IPS DF 6.9 (cell line): ENCODE measurements at places on chromosomes 1 and 21.

- DNase-seq, result no peak
Measured at GRCh38 chr1:52697795-52698674, at the start of gene COA7. TSS of gene COA7 (minus strand) at chr1:52698347. CDS start at chr1:52698326, 21 bp downstream.

DNA sequence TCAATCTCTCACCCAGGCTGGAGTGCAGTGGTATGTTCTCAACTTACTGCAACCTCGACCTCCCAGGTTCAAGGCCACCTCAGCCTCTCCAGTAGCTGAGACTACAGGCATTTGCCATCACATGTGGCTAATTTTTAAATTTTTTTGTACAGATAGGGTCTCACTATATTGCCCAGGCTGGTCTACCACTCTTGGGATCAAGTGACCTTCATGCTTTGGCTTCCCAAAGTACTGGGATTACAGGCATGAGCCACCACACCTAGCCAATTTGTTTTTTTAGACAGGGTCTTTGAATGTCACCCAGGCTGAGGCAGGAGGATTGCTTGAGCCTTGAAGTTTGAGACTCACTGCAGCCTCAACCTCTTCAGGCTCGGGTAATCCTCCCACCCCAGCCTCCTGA, 10.2 kb upstream of the USP48 start:
- DNase-seq, result no peak

DNA sequence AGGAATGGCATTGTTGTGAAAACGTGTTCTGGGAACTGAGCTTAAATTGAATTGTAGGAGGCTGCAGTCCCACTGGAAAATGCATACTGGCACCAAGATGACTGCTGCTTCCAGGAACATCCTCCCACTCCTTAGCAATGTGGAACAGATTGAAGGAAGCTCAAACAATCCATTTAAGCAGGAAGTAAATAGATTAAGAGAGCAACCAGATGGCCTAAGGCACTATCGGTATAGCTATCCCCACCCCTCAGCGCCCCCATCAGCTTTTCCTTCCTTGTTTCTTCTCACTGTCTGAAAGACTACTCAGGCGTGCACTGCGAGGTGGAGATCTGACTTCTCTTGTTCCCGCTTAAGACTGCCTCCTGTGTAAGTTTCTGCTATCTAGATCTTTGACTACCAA, 4.0 kb upstream of the IFI16 start:
- no peak for DNase-seq

DNA sequence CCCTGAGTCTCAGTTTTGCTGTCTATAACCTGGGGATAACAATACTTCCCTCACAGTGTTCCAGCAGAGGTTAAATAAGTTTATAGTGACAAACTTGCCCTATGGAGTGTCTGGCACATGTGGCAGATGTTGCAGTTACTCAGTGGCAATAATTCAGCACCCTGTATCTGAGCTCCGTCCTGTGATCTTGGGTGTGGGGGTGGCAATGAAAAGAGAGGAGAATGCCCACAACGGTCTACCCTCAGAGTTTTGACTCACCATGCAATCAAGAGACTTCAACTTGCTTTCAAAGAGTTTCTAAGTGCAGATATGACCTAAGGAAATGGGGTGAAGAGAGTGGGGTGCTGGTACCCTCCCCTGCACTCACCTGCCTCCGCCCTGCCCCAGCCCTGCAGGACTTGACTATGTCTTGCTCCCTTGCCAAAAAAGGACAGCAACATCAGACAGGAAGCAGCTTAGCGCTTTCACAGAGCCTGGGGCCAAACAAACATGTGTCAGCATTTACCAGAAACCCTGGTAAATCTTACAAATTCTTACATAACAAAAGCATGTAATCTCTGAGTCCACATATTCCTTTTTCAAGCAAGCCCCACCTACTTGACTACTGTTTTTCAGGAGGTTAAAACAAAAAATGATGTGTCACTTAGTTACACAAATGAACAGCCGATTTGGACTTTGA, 185.1 kb upstream of the CAMK1G start:
- no peak for DNase-seq

GRCh38 chr21:19475525-19475924, 1071.9 kb upstream of the TMPRSS15 start:
- DNase-seq, result no peak

DNA sequence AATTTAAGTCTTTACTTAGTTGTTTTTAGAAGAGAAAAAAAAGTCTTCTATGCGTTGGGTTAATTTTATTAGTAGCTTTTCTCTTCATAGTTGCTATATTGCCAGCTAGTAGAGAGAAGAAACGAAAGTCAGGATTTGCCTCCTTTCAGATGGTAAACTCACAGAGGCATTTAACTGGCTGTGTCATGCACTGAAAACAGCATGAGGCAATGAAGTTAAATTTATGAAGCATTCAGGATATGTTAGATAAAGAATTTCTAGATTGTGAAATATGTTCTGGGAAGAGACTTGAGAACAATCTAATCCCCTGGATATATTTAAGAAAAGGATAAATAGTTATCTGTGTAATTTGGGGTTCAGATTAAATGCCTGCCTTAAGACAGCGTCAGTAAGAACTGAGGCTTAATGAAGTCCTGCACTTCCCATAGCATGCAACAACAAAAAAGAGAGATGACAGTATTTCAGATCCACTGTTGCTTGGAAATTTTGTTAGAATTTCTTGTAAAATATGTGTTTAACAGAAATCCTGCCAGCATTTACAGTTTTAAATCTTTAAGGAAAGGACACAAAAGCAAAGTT, 1.7 kb downstream of the ANGPTL1 start:
- DNase-seq, result no peak

GRCh38 chr1:45329445-45329844, 2.8 kb downstream of the HPDL start:
- DNase-seq, result no peak

DNA sequence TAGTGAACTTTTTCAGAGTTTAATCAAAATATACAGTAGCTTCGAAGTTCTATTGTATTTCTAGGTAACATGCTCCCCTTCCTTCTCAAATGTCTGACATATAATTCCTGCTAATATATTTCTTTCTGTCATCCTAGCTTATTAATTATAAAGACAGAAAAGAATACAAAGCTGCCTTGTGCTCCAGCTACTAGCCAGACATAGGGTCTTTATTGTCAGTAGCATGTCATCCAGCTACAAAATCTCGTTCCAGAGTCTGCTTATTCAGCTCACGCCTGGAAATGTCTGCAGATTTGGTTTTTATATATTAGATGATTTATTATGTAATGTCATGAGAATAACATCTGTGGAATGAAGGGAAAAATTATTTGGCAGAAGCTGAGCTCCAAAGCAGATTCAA, 1102.8 kb downstream of the BRINP3 start:
- DNase-seq, result no peak

GRCh38 chr1:113958691-113959090, 20.6 kb upstream of the OLFML3 start:
- no peak for DNase-seq

- no peak for DNase-seq
Measured at GRCh38 chr21:32779983-32780382, 8.4 kb upstream of the PAXBP1 start.

GRCh38 chr1:57707631-57708030, 283.8 kb upstream of the DAB1 start:
- no peak for DNase-seq

- no peak for DNase-seq
Measured at GRCh38 chr1:151976858-151977257, 16.8 kb downstream of the S100A10 start.

DNA sequence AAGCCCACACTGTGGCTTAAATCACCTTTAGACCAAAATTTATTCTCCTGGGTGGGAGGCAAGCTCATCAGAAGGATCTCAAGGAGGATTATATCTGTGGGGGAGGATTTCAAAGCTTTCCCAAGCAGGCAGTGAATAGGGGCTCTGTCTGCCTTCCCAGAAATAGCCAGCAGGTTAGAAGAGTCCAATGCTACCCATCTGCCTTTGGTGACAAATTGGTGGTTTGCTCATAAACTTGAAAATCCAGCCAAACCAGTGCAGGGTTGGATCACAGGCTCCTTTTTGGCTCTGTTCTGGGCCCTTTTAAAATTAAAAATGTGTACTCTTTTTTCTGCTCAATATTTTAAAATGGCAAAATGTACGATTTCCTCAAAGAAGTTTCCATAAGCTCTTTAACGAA, 118.9 kb upstream of the ZC3H11B start:
- no peak for DNase-seq

GRCh38 chr1:60069691-60070090, 3.9 kb downstream of the C1orf87 start:
- DNase-seq, result no peak
